ENCODE measurements at places on chromosomes 12 and 14. TPM values are rescaled to one million over a fixed set of nuclear protein-coding genes. Genes with fewer than 3 reads are reported as not detected.

- no peak for DNase-seq
Observed at GRCh38 chr12:94039914-94040313, 108.5 kb upstream of the PLXNC1 start.

- DNase-seq = no peak
Observed at GRCh38 chr14:105423488-105424195, 4.0 kb downstream of the MTA1 start.

PAH gene
- 206 TPM for total RNA-seq

GRCh38 chr12:74781991-74782485 is 244.4 kb downstream of the ATXN7L3B start:
- no peak for DNase-seq

DNA sequence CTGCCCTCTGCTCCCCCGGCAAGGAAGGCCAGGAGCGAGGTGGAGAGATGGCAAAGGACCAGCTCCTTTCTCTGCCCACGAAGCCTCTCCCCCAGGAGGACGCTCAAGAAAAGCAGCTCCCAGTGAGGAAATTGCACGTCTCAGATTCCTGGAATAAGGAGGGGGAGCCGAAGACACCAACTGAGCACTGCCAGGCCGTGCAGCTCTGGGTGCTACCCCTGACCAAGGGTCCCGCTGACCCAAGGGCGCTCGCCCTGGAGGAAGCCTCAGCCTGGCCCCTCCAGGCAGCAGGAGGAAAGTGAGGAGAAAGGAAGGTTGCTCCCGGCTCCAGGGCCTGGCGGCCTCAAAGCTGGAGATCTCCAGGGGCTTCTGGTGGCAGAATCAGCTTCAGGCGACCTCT is 174.1 kb upstream of the SFSWAP start:
- no peak for DNase-seq

GLIPR1L1 gene
- not detected for total RNA-seq

- DNase-seq = peak; percentile 19
Observed at GRCh38 chr12:96140174-96140573, 54.0 kb upstream of the ELK3 start.

DNA sequence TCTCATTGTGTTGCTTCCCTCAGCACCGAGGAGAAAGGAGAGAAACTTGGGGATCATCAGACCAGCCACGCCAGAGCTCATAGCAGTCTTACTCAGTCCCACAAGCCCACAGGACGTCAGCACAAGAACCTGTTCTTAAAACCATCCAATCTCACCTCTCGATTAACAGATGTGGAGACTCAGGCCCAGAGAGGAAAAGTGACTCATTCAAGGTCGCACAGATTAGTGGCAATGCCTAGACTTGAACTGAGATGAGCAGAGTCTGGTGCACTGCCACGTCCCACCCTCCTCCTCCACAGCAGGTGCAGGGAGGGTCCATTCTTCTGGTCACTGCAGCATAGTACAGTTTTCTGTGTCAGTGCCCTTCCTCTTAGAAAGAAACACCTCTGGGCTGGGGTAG is 154.9 kb upstream of the PZP start:
- no peak for DNase-seq

- no peak for DNase-seq
Observed at GRCh38 chr14:106694638-106695393, 1168.4 kb downstream of the TMEM121 start.

GRCh38 chr14:34065690-34066391 is 115.0 kb upstream of the EGLN3 start:
- no peak for DNase-seq

DNA sequence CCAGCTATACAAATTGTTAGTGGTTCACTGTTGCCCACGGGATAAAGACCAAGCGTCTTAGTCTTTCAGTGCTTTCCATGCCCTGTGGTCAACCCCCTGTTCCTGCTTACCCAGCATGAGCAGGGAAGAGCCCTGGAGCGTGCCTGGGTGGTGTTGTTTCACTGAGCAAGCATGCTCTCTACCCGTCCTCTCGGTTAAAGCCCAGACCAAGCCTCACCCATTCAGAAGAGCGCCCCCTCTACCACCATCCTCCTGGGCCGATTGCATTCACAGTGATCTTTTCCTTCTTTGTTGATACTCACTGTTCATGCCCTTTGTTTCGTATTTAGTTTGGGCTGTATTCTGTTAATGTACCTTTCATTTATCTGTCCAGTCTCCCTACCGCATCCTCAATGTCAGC is 25.1 kb downstream of the DYRK4 start:
- no peak for DNase-seq

GRCh38 chr12:109445191-109445609 is 31.9 kb downstream of the KCTD10 start:
- DNase-seq = no peak

GRCh38 chr12:57154804-57155434 is 7.5 kb upstream of the LRP1-AS start:
- DNase-seq = no peak

KRT85 gene
- total RNA-seq = not detected

FGD6 gene
- total RNA-seq = 17.2 TPM

GRCh38 chr12:26803552-26803951 is 29.4 kb downstream of the ITPR2 start:
- DNase-seq = no peak

- peak; percentile 14 for DNase-seq
Observed at GRCh38 chr12:18261273-18261672, at the start of gene PIK3C2G. PIK3C2G (plus strand) TSS chr12:18261518; CDS start chr12:18282082, 20,564 bp downstream.

GRCh38 chr12:34287437-34287836 is 265.1 kb downstream of the ALG10 start:
- DNase-seq = peak; percentile 0

DNA sequence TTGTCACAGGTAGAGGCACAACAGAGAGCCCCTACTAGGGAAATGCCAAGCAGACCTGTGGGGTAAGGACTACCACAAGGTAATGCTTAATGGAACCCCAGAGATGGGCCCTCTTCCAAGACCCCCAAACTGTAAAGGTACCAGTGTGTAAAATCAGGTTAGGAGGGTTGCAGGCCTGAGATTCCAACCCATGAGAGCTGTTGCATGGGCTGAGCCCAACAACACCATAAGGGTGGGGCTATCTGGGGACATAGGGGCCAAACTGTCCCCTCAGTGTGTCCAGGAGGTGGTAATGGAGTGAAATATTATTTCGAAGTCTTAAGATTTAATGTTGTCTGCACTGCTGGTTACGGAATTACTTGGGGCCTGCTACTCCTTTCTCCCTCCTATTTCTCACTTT is 620.2 kb downstream of the ETNK1 start:
- no peak for DNase-seq

DNA sequence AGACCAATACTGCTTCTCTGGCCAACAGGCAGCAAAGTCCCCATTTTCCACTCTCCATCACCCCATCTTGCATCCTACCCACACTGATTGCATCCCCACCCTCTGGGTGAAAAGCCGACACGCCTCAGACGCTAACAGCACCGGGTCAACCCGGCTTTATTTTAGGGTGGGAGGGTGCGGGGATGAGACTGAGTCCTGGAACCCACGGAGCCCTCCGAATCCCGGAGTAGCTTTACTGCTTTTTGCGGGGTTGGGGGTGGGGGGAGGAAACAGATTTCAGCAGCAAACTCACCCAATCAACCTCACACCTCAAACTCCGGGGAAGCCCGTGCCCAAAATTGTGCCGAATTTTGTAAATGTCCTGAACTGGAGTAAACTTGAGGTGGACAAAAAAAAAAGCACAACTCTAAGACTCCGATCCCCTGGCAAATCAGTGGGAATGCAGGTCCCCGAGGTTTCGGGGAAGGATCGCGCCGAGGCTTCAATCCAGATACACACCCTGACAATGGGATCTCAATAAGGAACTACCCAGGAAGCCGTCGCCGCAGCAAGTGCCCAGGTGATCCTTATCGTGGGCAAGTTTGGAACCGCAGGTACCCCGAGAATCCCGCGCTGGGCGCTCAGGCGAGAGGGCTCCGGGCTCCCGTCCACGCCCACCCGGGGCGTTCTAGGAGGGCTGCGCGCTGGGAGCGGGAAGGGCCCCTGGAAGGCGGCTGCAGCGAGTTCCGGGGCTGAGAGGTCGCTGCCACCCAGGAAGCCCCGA is 1.1 kb downstream of the GCH1 start:
- DNase-seq = peak; percentile 11

DNA sequence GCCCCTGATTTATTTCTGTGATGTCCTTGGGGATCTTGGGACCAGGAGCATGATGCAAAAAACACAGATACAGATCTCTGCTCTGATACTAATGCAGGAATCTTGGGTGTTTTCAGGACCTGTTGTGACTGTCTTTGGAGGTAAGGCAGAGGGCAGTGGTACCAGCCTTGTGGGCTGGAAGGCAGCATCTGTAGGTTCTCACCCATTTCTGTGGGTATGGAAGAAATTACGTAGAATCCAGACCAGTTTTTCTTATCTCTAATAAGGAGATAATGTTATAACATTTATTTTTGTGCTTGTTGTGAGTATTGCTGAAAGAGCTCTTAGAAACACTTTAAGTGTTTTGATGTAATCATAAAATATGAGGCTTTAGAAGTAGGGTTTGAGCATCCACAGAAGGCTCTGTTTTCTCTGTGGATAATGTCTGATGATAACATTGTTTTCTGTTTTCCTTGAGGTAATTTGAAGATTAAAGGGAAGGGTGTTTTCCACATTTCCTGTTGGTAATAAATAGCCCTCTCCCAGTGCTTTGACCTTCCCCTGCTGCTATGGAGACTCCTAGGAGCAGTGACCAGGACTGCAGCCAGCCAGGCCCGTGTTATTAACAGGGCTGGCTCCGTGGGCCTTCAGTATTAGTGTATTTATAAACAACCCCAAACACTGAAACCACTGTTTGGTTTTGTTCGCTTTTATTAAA is 9.4 kb upstream of the DCP1B start:
- DNase-seq = peak; percentile 44

DNA sequence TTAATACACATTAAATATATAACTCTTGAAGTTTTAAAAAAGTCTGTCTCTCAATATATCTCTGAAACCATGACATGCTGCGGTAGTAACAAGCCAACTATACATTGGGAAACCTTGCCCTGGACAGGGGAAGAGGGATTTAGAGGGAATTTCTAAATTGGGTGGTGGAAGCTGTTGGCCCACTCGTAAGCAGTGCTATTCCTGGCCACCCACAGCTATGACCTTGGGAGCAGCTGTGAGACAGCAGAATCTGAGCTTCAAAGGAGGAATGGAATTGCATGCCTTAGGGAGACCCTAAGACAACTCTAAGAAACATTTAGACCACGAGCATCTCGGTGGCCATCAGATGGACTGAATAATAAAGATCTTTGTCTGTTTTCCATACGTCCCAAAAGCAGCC is 15.8 kb upstream of the GCH1 start:
- no peak for DNase-seq

DNA sequence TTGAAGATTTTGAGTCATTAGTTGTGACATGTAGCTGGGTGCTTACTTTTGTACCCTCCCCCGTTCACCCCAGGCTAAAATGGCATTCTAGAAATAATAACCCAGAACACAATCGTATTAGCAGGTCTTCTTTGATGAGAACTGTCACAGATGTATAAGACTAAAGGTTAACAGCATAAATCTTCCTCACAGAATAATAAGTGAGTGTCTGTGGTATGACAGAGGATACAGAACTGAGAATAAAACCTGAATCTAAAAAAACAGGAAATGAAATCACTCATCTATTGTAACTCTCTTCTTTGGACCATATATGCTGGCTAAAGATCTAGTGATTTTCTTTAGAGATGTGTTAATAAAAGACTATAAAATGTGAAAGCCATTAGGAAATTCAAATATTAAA is 746.6 kb downstream of the LRFN5 start:
- no peak for DNase-seq

DNA sequence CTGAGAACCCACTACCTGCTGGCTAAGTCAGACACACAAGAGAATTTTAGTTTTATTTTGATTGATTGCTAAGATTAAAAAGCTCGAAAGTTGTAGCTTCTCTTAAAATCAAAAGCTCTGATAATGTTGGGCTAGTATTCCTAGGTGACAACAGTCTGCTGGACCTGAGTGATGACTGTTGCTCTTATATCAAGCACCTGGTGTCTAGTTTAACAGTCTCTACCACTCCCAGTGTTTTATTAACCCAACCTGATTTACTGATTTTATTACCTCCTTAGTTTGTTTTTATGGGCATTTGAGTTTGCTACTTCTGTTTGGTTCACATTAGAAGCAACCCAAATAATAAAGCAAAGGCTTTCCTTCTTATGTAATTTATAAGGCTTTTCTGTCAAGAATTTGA is 41.8 kb downstream of the ATP6V1D start:
- no peak for DNase-seq

GRCh38 chr12:93137656-93138612 is 208.8 kb upstream of the EEA1 start:
- DNase-seq = peak; percentile 35

TSPAN8 gene
- total RNA-seq = 639 TPM

SYCP3 gene
- total RNA-seq = not detected

GRCh38 chr14:22671622-22672021 is 27.5 kb upstream of the OR6J1 start:
- DNase-seq = no peak

DNA sequence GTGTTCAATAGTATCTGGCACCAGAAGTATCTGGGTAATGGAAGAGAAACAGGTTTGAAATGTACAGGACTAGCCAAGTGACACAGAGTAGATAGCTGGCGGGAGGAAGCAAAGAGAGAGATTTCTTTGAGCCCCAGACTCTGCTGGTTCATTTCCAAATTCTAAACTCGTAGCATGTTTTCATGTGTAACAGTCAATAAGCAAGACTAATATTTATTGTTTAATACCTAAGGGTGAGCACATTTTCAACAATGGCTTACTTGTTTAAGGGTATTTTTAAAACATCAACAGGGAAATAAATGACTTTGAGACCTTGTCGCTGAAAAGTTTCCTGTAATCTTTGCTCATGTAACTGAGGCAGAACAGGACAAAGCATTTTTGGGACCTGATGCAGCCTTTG is 11.8 kb upstream of the CCDC88C start:
- DNase-seq = no peak

DNA sequence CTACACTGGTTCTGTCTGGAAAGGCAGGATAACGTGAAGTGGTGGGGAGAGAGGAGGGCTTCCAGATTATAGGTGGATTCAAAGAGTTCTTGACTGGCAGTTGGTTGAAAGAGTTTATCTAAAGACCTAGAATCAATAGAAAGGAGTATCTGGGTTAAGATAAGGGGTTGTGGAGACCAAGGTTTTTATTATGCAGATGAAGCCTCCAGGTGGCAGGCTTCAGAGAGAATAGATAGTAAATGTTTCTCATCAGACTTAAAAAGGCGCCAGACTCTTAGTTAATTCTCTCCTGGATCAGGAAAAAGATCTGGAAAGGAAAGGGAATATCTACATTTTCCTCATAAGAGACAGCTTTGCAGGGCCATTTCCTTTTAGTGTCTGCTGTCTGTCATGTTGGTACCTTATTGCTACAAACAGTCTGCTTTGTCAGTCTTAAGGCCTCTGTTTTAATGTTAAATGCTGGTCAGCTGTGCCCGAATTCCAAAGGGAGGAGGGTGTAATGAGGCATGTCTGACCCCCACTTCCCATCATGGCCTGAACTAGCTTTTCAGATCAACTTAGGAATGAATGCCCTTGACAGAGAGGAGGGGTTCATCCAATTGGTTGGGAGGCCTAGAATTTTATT is 401.3 kb downstream of the FUT8 start:
- DNase-seq = no peak

- DNase-seq = no peak
Observed at GRCh38 chr12:16605642-16606116, 283 bp downstream of the LMO3 start.

All from hepatocyte (in vitro differentiated cells).